ENCODE measurements at places on chromosomes 7 and 10.

GRCh38 chr10:91493313-91493712 lies 83.2 kb downstream of the HECTD2 start:
- no peak for DNase-seq

- DNase-seq, result no peak
Observed at GRCh38 chr7:121440857-121441503, 44.9 kb upstream of the FAM3C start.

- no peak for DNase-seq
Observed at GRCh38 chr10:13234172-13234571, at the start of gene UCMA. Gene UCMA, minus strand, starts transcription at chr10:13234374. Its CDS starts 116 bp downstream, at chr10:13234258.

DNA sequence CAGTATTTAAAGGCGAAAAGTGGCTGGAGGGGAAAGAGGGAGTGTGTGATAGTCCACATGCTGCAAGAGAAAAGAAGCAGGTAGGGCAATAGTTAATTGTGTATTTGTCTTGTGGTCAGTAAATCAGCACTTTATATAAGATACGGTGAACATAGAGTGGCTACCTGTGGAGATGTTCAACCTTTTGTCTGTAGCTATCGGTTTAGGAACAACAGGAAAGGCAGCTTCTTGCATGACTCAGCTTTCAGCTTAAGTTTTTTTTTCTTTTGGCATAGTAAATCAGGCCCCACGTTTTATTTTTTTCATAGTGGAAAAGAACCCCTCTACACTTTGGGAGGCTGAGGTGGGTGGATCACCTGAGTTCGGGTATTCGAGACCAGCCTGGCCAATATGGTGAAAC lies 14.2 kb upstream of the MTPN start:
- DNase-seq, result no peak

- no peak for DNase-seq
Observed at GRCh38 chr7:125934955-125935354, 1005.3 kb upstream of the POT1 start.

DNA sequence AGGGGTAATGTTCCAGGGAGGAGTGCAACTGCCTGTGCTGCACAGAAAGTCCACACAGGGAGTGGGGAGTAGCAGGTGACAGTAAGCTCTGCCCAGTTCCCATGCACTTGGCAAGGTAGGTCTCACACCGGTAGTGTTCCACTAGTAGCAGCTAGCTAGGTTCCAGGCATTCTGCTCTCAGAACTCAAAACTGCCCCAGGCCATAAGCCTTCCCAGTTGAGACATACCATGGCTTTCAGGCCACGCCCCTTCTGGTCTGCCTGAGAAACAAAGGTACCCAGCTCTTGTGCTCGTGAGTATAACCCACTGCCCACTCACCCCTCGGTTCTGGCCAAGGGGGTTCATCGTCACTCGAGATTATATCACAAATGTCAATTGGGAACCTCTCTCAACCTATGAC lies 12.6 kb downstream of the CASP7 start:
- no peak for DNase-seq

- no peak for DNase-seq
Observed at GRCh38 chr7:64628721-64629120, 37.2 kb upstream of the ZNF107 start.

DNA sequence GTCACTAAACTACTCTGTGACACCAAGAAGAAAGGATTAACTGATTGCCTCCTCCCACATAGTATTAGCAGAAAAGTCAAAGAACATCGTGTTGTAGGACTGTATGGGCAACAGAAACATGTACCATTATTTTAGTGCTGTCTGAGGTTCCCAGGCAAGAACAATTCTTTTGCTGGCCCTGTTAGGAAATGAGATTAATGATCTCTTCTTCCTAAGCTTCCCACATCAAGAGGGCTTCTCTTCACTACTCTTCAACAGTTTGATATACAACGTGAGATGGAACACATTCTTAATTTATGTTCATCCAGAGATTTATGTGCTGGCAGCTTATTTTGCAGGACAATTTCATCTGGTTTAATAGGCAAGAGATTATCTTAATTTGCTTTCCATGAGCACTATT lies 219.6 kb downstream of the DOCK4 start:
- DNase-seq, result no peak

All from C1 segment of cervical spinal cord (tissue), 14 donors.